ENCODE measurements at places on chromosomes 2 and 18.

DNA sequence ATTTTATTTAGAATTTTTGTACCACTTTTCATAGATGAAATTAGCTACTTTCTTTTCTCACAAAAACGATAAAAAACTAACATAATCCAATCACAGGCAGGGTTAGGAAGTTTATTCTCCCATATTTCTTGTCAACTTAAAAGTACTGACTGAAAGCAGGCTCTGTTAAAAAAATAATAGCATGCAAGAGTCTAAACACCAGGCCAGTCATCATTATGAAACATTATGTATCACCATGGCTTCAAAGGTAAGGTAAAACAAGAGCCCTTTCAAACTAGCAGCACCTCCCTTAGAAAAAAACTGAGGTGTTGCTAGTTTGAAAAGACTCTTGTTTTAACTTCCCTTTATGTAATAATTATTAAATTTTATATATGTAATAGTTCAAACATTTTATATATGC lies 848.0 kb downstream of the RNF144A start:
- no peak for DNase-seq

GRCh38 chr18:35192415-35192814 lies 48.4 kb upstream of the ZNF397 start:
- DNase-seq: no peak

DNA sequence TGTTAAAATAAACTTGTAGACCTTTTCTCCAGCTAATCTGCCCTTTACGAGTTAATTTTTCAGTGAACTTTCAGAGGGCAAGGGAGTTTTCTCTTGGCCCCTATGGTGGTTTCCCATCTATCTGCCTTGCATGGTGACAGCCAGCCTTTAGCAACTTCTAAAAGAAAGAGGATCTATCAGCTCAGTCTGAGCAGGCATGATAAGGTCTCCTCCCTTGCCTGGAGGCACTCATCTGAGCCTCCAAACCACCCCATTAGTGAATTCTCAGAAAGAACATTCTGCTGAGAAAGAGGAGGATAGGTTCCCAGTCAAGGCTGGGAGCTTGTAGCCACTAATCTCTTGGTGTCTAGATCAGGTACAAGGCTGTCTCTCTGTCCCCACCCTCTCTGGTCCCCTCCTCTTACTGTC lies 10.7 kb upstream of the GYPC start:
- DNase-seq: no peak

DNA sequence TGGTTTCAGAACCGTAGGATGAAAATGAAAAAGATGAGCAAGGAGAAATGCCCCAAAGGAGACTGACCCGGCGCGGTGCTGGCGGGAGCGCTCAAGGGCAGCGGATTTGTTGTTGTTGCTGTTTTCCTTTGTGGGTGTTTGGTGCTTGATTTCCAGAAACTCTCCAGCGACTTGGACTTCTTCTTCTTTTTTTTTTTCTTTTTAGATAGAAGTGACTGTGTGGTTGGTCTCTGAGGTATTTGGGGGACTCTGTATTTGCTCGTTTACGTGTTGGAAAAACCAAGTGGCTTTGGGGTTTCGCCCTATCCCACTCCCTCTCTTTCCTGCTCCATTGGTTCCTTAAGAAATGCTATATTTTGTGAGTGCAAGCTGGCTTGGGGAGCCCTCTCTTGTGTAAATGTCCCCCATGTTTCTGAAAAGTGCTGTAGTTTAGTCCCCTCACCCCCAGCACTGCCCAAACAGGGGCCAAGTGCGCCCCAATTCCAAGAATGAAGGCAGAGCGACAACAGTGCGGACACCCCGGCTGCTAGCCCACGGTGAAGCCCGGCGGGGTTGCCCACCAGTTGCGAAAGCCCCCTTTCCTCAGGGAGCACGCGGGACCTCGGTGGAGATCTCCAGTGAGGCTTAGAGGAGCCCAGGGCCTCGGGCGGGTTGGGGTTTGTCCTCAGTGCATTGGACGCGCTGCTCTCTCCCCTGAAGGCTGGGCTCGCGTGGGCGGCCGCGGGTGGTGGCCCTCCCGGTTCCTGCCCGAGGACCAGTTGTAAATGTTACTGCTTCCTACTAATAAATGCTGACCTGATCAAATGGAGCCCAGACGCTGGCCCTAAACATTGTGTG lies 1.8 kb downstream of the HOXD9 start:
- DNase-seq: no peak

DNA sequence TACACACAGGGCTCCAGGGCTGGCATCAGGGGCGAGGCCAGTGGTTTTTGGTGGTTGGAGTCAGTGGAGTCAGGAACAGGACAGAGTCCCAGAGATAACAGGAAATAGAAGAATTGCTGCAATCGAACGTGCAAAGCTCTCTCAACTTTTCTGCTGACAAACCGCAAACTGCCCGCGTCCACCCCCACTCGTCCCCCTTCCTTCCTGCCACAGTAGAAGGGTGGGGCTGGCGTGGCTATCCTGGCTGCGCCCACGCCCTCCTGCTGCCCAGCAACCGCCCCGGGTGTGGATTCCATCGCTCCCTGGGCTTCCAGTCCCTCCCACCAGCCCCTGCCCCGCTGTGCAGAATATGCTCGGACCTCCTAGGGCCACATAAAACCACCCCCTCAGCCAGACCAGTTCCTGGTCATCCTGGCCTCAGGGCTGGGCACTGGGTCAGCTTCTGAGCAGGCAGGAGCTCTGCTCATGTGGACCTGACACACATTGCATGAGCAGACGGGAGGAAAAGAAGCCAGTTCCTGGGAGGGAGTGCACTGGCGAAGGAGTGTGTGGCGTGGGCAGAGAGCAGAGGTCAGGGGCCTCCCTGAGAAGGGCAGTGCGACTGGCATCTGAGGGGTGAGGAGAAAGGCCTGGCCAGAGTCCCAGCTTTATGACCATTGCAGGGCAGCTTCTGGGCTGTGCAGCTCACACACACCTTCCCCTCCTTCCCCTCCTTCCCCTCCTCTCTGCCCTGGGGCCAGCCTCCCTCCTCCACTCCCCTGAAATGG lies 85.4 kb upstream of the ATG16L1 start:
- no peak for DNase-seq

- DNase-seq: no peak
Observed at GRCh38 chr2:109324861-109325260, 195.9 kb downstream of the SH3RF3 start.

GRCh38 chr2:173708806-173709205 lies 256.4 kb downstream of the SP3 start:
- DNase-seq: no peak

DNA sequence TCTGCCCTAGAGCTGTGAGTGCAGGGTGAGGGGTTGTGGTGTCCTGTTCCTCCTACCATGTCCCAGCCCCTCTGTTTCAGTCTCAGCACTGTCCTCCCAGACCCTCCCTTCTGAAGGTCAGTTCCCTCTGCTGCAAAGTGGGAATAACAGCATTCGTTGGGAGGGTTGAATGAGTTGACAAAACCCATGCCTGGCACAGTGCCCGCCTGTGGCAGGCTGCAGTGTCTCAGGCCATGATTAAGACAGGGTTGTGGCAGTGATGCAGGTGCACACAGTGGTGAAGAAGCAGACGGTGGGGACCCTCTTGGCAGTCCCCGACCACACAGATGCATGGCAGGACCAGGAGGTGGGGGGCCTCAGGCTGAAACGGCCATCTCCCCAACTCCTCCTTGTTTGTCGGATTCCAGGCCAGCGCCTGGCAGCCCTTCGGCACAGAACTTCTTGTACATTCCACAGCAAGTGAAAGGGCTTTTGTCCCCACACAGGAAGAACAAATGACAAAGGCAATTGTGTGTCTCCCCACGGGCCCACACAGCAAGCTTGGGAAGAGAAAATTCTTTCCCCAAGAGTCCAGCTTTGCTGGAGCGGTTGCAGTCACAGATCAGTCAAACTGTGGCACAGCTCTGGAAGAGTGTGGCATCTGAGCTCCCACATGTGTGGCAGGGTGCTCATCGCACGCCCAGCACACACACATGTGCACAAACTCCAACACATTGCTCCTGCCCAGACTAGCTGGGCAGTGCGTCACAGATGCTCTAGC lies 92.0 kb upstream of the MSH2 start:
- no peak for DNase-seq

DNA sequence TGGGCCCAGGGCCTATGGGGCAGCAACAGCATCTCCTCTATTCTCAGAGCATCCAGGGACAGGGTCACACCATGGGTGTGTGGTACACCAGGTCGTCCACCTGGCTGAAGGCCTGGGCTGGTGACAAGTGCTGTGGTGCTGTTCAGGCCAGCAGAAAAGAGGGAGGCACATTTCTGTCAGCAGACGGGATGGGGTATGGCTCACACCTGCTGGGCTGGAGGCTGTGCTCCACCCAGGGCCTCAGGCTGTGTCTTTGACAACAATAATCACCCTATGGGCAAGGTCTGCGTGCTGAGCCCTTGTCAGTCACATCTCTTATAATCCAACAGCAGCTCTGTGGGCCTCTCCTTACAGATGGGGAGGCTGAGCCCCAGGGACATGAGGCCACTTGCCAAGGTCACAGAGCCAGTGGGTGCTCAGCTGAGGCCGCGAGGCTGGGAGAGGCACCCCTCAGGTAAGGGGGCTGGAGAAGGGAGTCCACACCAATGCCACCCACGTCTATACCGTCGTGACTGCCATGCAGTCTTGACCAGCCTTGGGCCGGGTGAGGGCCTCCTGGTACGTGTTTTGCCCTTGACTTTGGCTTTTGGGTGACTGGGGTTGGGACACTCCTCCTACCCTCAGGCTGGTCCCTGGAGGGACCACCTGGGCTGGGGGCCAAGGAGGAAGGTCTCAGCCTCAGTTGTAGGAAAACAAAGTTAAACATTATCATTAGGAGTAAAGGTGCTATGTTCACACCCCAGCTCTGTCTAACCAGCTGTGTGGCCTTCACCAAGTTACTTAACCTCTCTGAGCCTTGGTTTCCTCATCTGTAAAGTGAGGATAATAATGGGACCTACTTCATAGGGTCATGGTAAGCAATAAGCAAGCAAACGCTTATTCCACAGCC lies 5.6 kb upstream of the HS6ST1 start:
- no peak for DNase-seq

DNA sequence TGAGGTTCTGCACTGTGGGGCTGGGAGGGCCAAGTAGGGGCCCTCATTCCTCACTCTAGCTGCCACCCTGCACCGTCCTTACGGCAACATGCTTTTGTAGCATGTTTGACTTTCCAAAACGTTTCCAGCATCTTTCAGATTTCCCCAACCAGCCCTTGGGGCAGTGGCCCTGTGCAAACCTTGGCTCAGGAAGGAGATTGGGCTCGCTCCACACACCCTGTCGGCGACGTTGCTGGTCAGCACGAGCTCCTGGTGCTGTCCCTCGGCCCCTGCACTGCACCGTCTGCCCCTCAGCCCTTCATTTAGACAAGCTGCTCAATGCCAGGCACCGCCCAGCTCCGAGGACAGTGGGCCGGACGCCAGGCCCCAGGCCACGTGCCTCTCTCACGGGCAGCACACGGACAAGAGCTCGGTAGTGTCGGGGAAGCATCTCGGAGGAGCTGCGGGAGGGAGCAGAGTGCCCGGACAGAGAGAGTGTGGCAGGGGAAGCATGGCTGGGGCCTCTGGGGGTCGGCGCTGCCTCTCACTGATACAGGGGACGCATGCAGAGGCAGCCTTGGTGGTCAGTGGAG lies 6.9 kb downstream of the GPR17 start:
- no peak for DNase-seq

DNA sequence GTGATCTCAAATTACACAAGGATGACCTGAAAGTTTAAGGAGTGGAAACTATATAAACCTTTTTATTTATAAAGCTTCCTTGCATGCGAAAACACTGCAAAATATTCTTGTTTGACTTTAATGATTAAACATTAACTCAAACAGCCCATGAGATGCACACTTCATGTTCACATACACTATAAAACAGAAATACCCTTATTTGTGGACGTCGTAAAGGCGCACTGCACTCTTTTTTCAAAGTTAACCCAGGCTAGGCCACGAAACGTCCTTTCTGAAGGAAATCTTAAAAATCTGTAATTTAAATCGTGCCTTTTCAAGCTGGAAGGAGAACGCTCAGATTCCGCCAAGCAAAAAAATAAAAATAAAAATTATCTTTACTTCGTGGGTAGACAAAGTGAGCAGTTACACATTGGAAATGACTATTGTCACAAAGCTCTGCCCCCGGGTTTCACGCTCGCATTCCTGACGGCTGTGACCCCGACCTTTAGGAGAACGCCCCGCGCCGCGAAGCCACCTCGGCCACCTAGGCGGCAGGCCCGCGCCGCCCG lies 728 bp downstream of the FAM168B start:
- no peak for DNase-seq

DNA sequence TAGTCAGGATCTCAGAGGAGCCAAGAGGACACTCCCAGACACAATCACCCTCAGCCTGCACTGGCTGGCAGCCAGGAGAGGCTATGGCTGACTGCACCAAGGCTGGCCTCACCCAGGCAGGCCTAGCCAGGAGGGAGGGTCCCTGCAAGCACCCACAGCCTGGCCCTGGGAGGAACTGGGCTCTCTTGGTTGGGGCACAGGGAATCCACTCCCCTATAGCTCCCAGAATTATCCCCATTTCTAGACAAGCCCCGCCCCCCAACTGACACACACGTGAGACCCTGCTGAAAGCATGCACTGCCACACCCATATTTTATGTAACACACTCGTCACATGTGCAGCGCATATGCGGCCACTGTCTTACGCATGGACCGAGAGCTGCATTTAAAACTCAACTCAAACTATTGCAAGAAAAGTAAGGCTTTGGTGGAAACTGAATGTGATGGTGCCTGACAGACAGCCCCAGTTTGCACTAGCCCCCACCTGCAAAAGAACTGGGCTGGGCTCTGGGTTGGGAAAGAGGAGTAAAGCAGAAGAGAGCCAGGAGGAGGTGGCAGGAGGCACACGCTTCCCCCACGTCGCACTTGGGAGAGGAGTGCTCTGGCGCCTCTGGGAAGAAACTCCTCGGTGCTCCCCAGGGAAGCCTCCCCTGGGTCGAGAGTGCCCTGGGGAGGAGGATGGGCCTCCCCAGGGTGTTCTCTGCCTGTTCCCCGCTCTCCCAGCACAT lies 28.9 kb upstream of the ARHGEF4 start:
- DNase-seq: no peak

DNA sequence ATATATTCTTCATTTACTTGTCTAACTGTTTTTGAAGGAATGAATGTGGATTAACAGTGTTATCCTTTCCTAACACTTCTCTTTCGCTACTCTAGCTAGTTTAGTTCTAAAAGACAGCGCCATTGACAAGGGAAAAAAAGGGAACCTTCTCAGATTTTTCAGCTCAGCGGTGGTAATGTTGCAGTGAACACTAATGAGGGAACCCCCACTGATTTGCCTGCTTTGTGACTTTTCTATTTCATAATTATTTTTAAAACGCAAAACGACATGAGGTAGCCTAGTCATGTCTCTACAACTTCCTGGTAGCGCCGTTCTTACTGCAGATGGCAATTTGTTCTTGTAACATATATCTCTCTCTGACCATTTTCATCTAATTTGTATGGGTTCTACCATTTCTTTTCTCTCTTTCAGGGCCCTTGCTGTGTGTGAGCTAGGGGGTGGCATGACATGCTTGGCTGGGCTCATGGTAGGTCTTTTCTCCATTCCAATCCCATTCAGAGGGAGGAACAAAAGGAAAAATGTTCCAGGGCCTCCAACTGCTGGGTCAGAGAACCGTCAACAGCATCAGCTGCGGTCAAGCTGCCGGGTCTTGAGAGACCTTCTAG lies 235.5 kb upstream of the SIX3 start:
- peak; percentile 68 for DNase-seq

Data from NCI-H2081 (cell line).